Suprapubic skin (tissue), 4 donors: ENCODE measurements at places on chromosomes 7 and 10. TPM values are rescaled to one million over a fixed set of nuclear protein-coding genes. Genes with fewer than 3 reads are reported as not detected.
A peak's percentile ranks its signal among the peaks of the same experiment; 100 is the strongest.

GRCh38 chr7:108358553-108358952, 97.7 kb downstream of the NRCAM start:
- no peaks in the 10 kb centered on the region for H3K4me1 ChIP-seq
- no peaks in the 10 kb centered on the region for H3K36me3 ChIP-seq
- DNase-seq = no peak
- no peak overlapping the region for H3K27ac ChIP-seq

- H3K36me3 ChIP-seq = peaks cover 5% of the 10 kb centered on the region
- no peaks in the 10 kb centered on the region for H3K27me3 ChIP-seq
- DNase-seq = no peak
- no peak overlapping the region for H3K4me3 ChIP-seq
- H3K27ac ChIP-seq = no peak overlapping the region
These were observed 89.2 kb upstream of the BTBD16 start for GRCh38 chr10:122181876-122182275.

- no peak overlapping the region for H3K4me3 ChIP-seq
- no peaks in the 10 kb centered on the region for H3K27me3 ChIP-seq
- H3K4me1 ChIP-seq = peaks cover 4% of the 10 kb centered on the region
- DNase-seq = no peak
These were observed 286.4 kb upstream of the MEOX2 start for GRCh38 chr7:15972862-15973275.

DNA sequence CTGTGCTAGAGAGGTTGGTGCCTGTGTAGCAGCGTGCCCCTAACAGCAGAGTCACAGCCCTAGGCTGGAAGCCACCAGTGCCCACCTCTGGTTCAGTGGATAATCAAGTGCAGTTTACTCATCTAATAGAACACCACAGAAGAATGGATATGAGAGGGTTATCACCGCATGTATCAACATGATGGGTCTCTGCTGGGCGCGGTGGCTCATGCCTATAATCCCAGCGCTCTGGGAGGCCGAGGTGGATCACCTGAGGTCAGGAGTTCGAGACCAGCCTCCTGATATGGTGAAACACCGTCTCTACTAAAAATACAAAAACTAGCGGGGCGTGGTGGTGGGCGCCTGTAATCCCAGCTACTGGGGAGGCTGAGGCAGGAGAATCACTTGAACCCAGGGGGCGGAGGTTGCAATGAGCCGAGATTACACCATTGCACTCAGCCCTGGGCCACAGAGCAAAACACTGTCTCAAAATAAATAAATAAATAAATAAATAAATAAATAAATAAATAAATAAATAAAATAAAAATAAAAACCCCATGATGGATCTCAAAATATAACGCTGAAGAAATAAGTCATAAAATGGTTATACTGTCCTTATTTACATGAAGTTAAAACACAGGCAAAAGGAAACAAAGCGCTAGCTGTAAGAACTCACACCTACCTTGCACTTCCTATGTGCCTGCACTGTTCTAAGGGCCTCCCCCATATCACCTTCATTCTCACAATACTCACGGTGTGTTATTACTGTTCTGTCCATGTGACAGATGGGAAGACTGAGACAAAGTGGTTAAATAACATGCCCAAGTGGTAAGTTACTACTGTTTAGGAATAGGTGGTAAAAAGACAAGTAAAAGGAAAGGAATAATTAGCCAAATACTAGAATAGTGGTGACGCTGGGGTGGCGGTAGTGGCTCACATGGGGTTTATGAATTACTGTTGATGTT, 70.9 kb downstream of the AMZ1 start:
- peaks cover 75% of the 10 kb centered on the region for H3K4me1 ChIP-seq
- H3K27ac ChIP-seq = peak overlapping the region; percentile 83
- H3K27me3 ChIP-seq = no peaks in the 10 kb centered on the region
- DNase-seq = no peak

DNA sequence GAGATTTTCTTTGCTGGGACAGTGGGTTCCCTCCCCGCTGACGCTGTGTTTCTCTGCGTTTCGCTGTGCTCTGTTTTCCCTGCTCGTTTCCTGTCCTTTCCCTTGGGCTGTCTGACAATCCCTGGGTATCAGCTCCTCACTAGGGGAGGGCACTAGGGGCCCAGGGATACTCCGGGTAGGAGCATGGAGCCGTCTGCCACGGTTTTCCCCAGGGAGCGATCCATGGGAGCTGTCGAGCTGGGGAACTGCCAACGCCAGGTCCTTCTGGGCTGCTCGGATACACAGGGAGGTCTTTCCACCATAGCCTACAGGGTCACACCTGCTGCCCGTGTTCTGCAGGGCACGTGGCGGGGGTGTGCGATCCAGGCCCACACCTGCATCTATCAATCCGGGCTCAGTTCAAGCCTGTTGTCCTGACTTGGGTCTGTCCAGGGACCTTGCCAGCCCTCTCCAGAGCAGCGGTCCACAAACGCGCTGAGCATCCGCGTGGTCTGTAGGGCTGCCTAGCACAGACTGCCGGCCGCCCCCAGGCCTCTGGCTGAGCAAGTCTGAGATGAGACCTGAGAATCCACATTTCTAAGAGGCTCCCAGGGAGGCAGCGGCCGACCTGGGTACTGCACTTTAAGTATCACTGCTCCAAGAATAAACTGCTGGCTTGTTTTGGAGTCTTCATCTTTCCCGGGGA, 263.1 kb downstream of the ELFN1 start:
- H3K4me1 ChIP-seq = no peaks in the 10 kb centered on the region
- no peak for DNase-seq
- peaks cover 7% of the 10 kb centered on the region for H3K36me3 ChIP-seq

- no peak overlapping the region for H3K4me3 ChIP-seq
- peaks cover 22% of the 10 kb centered on the region for H3K36me3 ChIP-seq
- no peak overlapping the region for H3K27ac ChIP-seq
- no peaks in the 10 kb centered on the region for H3K27me3 ChIP-seq
These were observed 155.4 kb downstream of the BTAF1 start for GRCh38 chr10:92079003-92079402.

- no peak overlapping the region for H3K4me3 ChIP-seq
- peaks cover 100% of the 10 kb centered on the region for H3K27me3 ChIP-seq
- no peaks in the 10 kb centered on the region for H3K36me3 ChIP-seq
- no peak for DNase-seq
- H3K4me1 ChIP-seq = peaks cover 29% of the 10 kb centered on the region
These were observed 7.0 kb upstream of the DLX6 start for GRCh38 chr7:96998333-96998732.

DNA sequence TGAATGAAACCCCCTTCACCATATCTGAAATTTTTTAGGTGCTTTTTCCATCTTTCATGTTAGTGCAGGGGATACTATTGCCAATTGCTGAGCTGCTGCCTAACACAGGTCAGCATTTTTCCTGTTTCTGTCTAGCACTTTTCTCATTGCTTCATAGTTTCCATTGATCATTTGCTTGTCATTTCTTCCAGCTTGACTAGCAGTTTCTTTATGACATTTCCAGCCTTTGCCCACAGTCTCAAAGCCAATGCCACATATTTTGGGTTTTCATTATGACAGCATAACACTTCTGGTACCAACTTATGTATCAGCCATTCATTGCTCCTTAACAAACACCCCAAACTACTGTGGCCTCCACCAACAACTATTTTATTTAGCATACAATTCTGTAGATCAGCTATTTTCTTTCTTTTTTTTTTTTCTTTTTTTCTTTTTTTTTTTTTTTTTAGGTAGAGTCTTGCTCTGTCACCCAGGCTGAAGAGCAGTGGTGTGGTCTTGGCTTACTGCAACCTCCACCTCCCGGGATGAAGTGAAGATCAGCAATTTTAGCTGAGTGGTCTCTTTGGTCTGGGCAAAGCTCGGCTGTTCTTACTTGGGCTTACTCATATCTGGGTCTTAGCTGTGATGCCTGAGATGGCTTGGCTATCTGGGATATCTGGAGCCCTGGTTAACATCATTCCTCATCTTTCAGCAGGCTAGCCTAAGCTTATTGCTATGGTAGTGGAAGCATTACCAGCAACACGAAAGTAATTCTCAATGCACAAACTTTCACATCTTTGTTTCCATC, 102.3 kb downstream of the EPC1 start:
- no peaks in the 10 kb centered on the region for H3K4me1 ChIP-seq
- H3K27me3 ChIP-seq = no peaks in the 10 kb centered on the region
- no peak for DNase-seq
- H3K36me3 ChIP-seq = no peaks in the 10 kb centered on the region
- H3K4me3 ChIP-seq = no peak overlapping the region

DNA sequence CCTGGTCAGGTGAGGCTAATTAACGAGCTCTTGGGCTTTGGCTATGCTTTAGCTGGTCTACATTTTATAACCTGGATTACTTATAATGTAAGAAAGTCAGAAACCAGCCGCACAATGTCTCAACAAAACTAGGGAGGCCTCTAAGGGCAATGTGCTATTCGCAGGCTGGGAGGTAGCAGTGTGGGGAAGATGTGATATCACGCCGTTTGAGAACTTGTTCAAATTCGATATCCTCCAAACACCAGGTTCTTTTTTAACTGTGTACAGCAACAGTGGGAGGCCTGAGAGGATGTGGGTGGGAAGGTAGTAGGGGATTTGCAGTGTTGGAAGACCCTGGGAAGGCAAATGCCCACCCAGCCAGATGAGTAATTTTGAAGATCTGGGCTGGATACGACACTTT, 184.5 kb downstream of the JAZF1 start:
- H3K4me3 ChIP-seq = no peak overlapping the region
- peaks cover 21% of the 10 kb centered on the region for H3K4me1 ChIP-seq
- H3K27me3 ChIP-seq = no peaks in the 10 kb centered on the region
- DNase-seq = no peak
- H3K36me3 ChIP-seq = no peaks in the 10 kb centered on the region
- H3K27ac ChIP-seq = no peak overlapping the region

DNA sequence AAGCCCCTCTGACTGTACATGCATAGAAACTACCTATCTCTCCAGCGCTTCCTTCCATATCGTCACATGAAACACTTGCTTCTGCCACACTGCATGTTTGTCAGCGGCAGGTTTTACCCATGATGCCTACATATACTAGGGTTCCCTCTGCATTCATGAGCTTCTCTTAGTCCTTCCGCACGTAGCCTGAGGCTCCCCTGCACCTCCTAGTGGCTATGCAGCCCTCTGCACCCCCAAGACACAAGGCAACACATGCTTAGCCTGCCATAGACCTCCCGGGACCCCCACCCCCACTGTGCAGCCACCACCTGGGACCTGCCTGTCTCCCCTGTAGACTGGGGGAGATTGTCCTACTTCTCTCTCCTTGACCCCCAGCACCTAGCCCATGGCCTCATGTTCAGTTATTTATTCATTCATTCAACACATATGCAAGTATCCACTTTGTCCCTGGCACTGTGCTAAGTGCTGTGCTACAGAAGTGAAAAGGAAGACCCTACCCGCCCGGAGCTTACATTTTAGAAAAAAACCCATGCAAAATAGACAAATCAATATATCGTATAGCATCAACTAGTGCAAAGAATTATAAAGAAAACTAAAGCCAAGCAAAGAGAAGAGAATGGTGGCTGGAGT, 23.5 kb downstream of the TMEM273 start:
- DNase-seq = no peak
- no peak overlapping the region for H3K27ac ChIP-seq
- H3K4me1 ChIP-seq = peaks cover 3% of the 10 kb centered on the region
- no peak overlapping the region for H3K4me3 ChIP-seq
- H3K27me3 ChIP-seq = no peaks in the 10 kb centered on the region
- no peaks in the 10 kb centered on the region for H3K36me3 ChIP-seq

- no peak for DNase-seq
- no peak overlapping the region for H3K27ac ChIP-seq
- H3K4me1 ChIP-seq = peaks cover 2% of the 10 kb centered on the region
- no peaks in the 10 kb centered on the region for H3K27me3 ChIP-seq
- H3K36me3 ChIP-seq = no peaks in the 10 kb centered on the region
- no peak overlapping the region for H3K4me3 ChIP-seq
These were observed 91.6 kb upstream of the IKZF1 start for GRCh38 chr7:50212666-50213621.

- no peak overlapping the region for H3K4me3 ChIP-seq
- no peaks in the 10 kb centered on the region for H3K36me3 ChIP-seq
- no peak for DNase-seq
- no peak overlapping the region for H3K27ac ChIP-seq
- H3K4me1 ChIP-seq = no peaks in the 10 kb centered on the region
These were observed 305.7 kb downstream of the ELMO1 start for GRCh38 chr7:37142958-37143357.

GRCh38 chr7:2955269-2955668, 88.4 kb downstream of the CARD11 start:
- H3K4me3 ChIP-seq = no peak overlapping the region
- peaks cover 10% of the 10 kb centered on the region for H3K4me1 ChIP-seq
- no peaks in the 10 kb centered on the region for H3K36me3 ChIP-seq
- DNase-seq = no peak

DNA sequence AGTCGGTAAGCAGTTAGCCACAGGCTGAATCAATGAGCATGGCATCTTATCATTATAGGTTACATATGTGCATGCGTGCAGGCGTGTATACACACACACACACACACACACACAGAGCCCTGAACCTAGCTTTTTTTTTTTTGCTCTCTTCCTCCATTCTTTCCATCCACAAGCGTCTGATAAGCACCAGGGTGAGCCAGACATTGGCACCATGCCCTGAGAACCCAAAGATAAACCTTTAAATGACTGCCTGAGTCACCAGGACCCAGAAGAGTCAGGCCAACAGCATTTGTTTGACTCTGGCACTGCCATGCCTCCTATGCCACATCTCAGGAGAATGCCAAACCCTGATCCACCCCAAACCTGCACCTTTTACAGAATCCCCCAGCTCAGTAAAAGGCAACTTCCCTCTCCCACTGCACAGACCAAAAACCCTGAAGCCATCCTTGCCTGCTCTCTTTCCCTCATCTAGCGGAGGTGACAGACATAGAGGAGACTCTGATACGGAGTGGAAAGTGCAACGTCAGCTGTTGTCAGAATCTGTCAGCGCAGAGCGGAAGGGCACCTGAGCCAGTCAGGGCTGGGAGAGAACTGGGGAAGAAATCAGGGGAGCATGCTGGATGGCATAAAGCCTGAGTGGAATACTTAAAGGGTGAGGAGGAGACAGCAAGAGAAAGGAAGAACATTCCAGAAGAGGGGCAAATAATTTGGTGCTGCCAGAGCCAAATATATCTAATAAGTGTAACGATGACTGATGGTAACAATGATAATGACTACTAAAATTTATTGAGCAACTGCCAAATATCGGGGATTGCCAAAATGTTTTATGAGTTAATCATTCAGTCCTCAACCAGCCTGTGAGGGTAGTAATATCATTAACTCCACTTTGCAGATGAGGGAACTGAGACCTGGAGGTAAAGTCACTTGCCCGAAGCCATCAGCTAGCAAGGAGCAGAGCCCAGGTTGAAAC, 3.2 kb downstream of the PARP12 start:
- no peak overlapping the region for H3K4me3 ChIP-seq
- H3K27me3 ChIP-seq = no peaks in the 10 kb centered on the region
- H3K27ac ChIP-seq = no peak overlapping the region
- H3K4me1 ChIP-seq = peaks cover 45% of the 10 kb centered on the region
- no peak for DNase-seq
- H3K36me3 ChIP-seq = peaks cover 4% of the 10 kb centered on the region

DNA sequence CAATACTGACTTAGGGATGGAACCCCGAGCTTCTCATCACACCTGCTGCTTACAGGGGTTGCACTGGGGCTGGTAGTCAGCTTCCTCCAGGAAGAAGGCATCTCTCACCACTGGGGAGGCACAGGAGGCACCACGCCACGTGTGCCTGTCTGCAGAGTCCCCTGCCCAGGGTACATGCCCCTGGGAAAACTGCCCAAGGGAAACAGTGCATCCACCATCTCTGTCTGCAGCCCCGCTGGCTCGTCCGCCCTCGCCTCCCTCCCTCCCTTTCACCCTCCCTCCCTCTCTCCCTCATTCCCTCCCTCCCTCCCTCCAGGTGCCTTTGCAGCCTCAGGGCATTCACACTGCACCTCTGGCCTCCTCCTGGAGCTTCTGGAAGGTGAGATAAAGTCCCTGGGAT, 101.1 kb downstream of the PTPRE start:
- no peak overlapping the region for H3K27ac ChIP-seq
- no peaks in the 10 kb centered on the region for H3K36me3 ChIP-seq
- DNase-seq = no peak

The RPP30 gene
- 39.3 TPM for total RNA-seq

The ANKRD61 gene
- total RNA-seq = not detected

The ASIC3 gene
- total RNA-seq = 5.5 TPM

The FAM171A1 gene
- total RNA-seq = 5.8 TPM

The HMX3 gene
- total RNA-seq = not detected

The MAD1L1 gene
- 69.8 TPM for total RNA-seq
